ENCODE measurements at places on chromosomes 4 and X. TPM values are rescaled to one million over a fixed set of nuclear protein-coding genes. Genes with fewer than 3 reads are reported as not detected.

DNA sequence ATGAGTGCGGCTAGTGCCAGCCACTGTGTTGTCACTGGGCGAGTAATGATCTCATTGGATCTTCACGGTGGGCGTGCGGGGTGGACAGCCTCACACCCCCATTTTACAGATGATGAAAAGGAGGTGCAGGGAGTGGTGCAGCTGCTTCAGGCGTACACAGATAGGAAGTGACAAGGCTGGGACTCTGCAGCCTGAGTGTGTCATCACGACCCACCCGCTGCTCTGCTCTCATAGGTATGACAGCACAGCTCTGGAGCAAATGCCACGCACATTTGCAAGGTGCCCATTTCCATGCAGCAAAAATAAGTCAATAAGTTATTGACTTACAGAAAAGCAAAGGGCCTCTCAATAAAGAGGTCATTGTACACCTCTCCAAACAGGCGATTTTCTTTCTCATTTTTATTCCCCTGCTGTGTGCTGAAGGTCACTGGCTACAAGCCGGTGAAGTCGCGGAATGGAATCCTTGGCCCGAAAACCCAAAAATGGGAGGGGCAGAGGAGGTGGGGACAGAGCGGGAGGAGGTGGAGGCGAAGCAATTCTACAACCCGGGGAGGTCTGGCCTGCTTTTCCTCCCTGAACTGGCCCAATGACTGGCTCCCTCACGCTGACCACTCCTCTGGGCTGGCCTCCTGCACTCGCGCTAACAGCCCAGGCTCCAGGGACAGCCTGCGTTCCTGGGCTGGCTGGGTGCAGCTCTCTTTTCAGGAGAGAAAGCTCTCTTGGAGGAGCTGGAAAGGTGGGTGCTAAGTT is at the start of gene SOD3:
SOD3 (plus strand) TSS at position 658 of the 750 bp plus-strand sequence. CDS start 3,949 bp downstream, outside the sequence.
- DNase-seq, result no peak

The LRAT gene
- total RNA-seq, result not detected

DNA sequence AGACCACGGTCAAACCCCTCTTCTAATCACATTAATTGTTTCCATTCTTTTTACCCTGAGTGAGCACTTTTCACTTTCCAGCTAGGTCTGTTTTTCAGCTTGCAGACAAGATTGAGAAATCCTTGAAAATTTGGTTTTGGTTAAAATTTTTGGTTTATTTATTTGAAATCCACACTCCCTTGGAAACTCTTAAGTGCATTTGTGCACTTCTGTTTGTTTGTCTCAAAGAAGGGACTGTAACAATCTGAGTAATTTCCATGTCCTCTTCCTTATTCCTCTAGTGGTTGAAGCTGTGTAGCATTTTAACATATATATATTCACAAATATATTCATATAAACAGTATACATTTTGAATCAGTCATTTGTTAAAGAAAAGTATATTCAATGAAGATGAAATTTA is 333.3 kb downstream of the ANK2 start:
- no peak for DNase-seq

GRCh38 chr4:7988437-7988836 is 48.8 kb upstream of the AFAP1 start:
- no peak for DNase-seq

- DNase-seq, result no peak
Measured at GRCh38 chr4:104728380-104729122, 233.9 kb upstream of the CXXC4 start.

The MAGED4B gene
- 0.95 TPM for total RNA-seq

DNA sequence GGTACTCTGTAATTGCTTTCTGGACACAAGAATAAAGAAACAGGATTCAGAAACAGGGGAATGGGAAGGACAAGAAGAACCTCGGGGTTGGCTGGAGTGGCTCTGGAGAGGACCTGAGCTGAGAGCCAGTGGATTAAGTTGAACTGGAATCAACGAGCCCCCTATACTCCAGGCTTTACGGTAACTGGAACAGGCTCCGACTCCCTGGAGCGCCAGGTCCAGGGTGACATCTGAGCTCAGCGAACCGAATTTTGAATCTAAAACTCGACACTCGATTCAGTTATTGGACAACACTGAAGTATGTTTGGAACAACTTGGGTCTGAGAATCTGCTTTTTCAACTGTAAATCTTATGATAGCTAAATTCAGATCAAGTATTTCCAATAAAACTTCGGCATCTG is 23.9 kb downstream of the HMX1 start:
- DNase-seq, result no peak

DNA sequence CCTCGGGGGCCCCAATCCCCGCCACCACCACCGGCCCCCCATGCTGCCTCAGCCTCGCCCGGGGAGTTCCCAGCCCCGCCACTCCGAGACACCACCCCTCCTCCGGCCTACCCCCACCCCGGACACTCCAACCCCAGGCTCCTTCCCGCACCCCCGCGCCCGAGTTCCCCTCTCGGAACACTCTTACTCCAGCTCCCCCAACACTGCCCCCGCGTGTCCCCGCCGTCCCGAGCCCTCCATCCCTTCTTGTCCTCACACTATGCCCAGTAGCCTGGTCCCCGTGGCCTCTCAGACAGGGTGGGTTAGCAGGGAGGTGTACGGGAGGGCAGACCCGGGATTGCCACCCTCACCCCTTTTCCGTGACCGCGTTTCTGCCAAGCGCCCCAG is 276.1 kb downstream of the BCOR start:
- no peak for DNase-seq

GRCh38 chr4:168128601-168129000 is 36.3 kb downstream of the ANXA10 start:
- DNase-seq, result no peak

The RAI2 gene
- total RNA-seq, result 0.39 TPM

The RP2 gene
- total RNA-seq, result 5.0 TPM

The SH3TC1 gene
- total RNA-seq, result 11.1 TPM

The CYLC1 gene
- total RNA-seq, result not detected

DNA sequence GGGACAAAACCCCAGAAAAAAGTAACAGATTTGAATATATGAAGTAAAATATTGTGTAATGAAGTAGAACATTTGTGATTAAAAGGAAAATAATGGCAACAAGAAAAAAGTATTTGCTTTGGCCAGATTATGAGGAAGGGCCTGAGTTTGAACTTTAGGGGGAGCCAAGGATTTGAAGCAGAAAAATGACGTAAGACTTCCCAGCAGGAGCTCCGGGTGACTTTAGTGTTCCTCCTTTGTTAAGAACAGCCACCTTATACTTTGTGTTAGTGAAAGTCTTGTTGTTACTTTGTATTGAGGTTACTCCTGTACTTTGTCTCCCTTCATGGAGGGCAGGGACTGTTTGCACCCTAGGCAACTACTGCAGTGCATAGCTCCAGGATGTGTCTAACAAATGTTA is 41.1 kb downstream of the DCUN1D4 start:
- DNase-seq, result no peak

DNA sequence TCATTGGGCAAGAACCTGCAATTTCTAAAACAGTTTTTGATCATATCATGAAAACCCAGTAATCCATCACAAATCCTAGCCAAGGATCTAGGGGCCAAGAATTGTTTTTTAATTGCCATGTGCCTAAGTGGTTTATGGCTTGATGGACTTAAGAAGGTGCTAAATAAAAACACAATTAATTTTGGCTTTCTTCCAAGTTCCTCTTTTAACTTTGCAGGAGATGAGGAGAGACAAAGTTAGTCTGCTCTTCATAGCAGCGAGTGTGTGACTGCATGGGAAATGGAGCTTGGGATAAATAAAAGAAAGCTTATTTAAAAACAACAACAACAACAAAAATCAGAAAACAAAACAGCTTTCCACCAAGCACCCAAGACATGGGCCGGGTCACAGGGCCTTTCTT is 41.4 kb downstream of the ARHGEF9 start:
- DNase-seq, result no peak

The MAGIX gene
- 0.49 TPM for total RNA-seq

The GAGE12J gene
- total RNA-seq, result not detected

The AFM gene
- total RNA-seq, result not detected

DNA sequence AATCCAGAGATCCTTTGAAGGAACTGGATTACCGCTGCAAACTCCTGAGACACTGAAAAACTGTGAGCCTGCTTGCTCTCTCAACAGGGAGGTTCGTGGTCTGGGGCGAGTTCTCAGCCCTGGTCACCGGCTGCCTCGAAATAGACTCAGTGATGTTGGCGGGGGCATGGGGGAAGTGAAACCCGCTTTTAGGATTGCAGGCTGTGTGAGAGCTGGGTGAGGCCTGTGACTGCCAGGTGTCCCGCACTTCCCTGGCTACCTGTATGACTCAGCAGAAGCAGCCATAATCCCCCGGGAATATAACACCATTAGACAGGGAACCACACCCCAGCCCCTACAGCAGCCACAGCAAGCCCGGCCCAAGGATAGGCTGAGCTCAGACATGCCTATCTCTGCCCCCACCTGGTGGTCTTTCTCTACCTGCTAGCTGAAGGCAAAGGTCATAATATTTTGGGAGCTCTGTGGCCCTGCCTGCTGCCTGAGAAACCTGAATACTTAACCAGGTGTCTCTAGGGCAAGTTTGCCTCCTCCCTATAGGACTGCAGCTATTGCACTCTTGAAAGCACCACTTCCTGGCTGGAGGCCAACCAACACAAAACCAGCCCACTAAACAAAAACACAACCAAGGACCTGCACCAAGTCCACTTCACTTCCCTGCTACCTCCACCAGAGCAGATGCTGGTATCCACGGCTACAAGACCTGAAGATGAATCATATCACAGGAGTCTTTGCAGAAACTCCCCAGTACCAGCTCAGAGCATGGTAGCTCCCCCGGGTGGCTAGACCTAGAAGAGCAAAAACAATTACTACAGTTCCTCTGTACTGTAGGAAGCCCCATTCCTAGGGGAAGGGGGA is 202.0 kb downstream of the RRAGB start:
- no peak for DNase-seq

DNA sequence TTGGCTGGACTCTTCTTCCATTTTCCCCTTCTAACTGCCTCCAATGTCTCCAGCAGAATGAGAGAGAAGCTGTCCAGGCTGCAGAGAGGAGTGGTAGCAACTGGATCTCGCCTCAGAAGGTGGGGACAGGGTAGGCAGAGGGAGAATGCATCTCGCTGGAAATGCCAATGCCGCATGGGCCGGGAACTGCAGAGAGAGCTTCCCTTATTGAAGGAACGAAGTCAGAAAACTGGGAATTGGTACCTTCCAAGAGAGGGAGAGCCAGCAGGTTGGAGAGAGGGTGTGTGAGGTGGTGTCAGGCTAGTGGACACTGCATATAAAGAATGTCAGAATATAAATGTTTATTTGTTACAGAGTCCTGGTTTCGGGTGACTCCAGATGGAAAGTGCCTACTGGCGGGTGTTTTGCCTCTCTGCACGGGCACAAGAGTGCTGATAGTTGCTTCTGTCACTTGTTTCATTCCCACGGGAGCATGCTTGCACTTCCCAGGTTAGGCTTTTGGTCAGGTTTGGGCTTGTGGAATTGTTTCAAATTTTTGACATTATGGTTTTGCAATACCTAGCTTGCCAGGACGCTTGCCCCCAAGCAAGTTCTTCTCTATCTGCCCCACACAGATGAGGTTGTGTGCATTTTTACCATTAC is 156.8 kb upstream of the STS start:
- DNase-seq, result no peak

The EPHA5 gene
- total RNA-seq, result not detected

The RBMXL3 gene
- not detected for total RNA-seq

DNA sequence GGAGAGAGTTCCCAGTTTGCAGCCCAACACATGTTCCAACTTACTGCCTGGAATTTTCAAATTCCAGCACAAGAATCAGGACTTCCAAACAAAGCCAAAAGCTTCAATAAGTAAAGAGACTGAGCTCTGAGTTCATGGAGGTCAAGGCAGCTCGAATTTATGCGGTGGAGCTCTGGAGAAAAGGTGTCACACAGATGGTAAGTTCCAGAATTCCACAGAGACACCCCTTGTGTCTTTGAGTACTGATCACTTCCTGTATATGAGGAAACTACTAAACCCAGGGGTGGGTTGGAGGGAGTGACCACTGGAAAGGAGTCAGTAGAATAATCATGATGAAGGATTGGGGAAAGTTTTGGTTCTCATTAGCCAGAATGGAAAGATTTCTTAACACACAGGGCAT is 118.5 kb upstream of the GUCY1A1 start:
- no peak for DNase-seq

DNA sequence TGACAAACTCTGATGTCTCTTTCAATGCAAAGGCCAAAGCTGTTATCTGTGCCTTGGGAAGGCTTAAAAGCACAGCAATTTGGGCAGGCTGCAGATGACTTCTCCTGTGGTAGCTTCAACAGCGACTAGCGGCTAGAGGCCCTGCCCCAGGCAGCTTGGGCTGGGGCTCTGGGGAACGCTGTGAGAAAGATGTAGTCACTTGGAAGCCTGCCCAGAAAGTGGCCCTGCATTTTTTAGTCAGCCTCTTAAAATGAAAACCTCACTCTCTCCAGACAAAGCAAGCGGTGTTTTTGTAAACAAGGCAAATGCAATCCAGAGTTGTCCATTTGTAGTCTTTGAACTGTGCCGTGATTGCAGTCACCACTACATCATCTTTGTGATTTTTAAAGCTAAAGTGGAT is 27.5 kb downstream of the PCYT1B start:
- no peak for DNase-seq

- peak; percentile 26 for DNase-seq
Measured at GRCh38 chrX:65866146-65866545, 173.7 kb downstream of the VSIG4 start.

GRCh38 chr4:36056136-36056535 is 188.2 kb downstream of the ARAP2 start:
- DNase-seq, result no peak

DNA sequence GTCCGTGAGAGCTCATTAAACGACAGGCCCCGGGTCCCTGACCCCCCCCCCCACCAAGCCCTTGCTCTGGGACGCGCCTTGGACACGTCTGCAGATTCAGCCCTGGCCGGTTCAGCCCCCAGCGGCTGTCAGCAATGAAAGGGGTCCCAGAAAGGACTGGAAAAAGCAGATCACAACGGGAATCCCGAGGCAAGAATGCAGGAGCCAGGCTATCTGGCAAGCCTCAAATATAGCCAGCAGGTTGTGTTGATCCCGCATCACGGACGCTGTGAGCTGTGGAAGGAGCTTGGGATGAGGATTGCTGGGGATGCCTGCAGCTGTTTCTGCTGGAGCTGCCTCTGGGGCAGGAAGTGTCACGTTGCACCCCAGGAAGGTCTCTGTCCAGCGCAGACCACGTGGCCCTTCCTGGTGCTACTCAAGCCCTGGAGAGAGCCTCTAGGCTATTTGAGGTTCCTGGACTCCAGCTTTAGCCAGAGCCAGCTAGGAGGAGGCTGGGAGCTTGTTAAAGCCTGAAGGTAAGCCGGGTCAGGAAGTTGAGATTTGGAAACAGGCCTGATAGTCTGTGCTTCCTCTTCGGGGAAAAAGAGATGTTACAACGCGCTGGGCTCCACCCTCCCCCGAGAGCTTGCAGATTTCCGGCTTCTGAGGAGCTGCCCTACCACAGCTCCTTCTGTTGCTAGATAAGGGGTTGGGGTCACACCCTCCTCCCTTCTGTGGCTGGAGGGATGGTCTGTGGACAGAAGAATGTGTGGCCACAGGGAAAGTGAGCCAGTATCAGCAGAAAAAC is 19.3 kb upstream of the CSF2RA start:
- DNase-seq, result peak; percentile 24

- DNase-seq, result no peak
Measured at GRCh38 chrX:93177930-93178329, 495.4 kb downstream of the NAP1L3 start.

DNA sequence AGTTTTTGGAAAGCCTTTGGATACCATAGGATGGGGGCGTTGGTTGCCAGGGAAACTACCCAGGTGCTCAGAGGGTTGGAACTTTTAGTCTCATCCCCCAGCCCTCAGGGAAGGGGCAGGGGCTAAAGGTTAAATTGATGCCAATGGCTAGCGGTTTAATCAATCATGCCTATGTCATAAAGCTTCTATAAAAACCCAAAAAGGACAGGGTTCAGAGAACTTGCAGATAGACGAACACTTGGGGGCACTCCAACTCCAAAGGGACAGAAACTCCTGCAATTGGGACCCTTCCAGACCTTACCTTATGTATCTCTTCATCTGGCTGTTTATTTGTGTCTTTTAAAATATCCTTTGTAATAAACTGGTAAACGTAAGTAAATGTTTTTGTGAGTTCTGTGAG is 30.0 kb upstream of the GPR173 start:
- no peak for DNase-seq
